ENCODE measurements at places on chromosomes 2 and 18.

- no peak for DNase-seq
Measured at GRCh38 chr2:192827735-192828134, 633.0 kb upstream of the TMEFF2 start.

DNA sequence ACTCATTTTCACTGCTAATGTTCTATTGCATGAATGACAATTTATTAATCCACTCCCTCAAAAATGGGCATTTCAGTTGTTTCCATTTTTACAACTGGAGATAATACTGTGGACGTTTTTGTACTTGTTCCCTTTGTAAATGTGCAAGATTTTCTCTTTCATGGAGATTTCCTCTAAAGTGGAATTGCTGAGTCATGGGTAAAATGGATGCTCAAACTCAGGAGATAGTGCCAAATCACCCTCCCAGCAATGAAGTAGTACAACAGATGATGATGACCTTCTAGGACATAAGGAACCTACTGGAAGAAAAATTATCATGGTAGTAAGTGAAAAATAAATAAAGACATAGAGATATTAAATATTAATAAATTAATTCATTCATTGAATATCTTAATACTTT is 460.8 kb upstream of the CHST9 start:
- DNase-seq, result no peak

DNA sequence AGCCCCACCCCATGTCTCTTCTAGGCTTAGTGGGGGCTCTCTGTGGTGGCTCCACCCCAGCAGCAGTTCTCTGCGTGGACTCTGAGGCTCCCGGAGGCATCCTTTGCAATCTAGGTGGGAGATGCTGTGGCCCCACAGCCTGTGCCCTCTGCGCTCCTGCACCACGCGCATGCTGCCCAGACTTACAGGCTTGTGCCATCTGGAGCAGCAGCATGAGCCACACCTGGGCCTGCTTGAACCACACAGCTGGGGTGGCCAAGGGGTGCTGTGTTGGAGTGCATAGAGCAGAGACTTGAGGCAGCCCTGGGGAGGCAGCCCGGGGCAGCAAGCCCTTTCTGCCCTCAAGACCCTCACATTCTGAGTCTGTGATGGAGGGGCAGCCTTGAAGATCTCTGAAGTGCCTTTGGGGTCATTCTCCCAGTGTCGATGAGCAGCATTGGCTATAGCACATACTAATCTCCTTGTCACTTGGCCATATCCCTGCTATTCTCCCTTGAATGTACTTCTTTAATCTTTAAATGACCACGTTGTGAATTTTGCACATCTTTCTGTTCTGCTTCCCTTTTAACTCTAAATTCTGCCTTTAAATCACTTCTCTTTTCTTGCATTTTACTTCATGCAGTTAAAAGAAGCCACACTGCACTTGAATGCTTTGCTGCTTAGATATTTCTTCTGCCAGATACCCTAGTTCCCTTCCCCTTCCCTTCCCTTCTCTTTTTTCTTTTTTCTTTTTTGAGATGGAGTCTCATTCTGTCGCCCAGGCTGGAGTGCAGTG is 62.4 kb downstream of the NCAPH start:
- no peak for DNase-seq

- DNase-seq, result peak; percentile 52
Measured at GRCh38 chr2:235263205-235264120, 230.4 kb upstream of the AGAP1 start.

- no peak for DNase-seq
Measured at GRCh38 chr18:57784034-57784800, 18.9 kb downstream of the ATP8B1 start.

- DNase-seq, result no peak
Measured at GRCh38 chr2:196075196-196075595, 6.6 kb upstream of the DNAH7 start.

DNA sequence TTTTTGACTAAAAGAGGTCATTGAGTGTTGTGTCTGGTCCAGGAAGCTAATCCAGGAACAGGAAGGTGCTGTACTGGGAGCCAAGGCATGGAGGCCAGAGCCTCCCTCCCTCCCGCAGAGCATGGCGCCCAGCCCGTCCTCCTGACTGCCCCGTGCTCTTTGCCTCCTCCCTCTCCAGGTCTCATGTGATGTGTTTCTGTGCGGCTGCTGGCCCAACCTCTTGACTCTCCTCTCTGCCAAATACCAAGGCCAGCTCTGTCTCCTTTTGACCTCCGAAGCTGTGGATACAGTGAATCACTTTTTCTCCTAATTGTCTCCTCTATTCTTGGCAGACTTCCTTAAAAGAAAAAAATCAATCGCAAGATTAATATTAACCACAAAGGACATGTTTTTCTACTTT is 284.1 kb downstream of the PHLPP1 start:
- no peak for DNase-seq

- DNase-seq, result no peak
Measured at GRCh38 chr18:61608316-61608715, 275.1 kb downstream of the CDH20 start.

DNA sequence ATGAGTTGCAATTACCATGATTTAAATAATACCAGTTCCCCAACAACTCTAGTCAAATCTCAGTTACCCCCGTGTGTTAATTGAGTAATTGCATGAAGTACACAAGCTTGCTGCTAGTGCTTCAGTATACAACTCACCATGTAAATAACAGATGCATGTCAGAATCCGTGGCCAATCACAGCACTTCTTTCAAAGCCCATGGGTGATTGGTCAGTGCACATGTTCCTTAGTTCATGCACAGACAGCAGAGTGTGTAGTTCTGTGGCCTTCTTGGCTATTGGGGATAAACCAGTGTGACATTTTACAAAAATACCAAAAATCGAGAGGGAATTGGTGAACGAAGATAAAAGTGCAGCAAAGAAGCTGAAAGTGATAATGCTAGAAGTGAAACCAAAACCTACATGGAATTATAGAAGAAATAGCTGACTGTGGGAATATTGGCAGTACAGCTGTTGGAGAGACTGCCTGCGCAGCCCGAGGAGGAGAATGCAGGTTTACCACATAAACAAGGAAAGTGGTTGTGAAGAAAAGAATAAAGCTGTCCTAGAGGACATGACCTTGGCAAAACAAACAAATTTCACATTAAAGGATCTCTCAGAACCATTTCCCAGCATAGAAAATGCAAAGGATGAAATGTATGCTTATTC is 59.4 kb downstream of the NEDD4L start:
- no peak for DNase-seq

DNA sequence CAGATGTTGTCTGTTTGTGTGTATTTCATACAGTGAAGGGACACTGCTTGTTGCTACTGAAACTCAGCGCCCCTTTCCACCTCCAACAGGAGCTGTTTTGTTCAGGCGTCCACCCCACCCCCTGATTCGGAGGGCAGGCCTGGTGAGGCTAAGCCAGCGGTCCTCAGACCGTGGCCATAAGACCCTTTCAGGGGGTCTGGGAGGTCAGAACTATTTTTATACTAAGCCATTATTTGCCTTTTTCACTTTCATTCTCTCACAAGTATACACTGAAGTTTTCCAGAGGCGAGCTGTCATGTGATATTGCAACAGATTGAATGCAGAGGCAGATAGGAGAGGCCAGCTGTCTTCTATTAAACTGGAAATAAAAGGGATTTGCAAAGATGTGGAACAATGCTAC is 39.7 kb upstream of the IGFBP5 start:
- no peak for DNase-seq

GRCh38 chr2:130183512-130184373 is 1.7 kb downstream of the MZT2B start:
- no peak for DNase-seq

Data from AG04449 (cell line).